ENCODE measurements at places on chromosomes 2 and 18.

DNA sequence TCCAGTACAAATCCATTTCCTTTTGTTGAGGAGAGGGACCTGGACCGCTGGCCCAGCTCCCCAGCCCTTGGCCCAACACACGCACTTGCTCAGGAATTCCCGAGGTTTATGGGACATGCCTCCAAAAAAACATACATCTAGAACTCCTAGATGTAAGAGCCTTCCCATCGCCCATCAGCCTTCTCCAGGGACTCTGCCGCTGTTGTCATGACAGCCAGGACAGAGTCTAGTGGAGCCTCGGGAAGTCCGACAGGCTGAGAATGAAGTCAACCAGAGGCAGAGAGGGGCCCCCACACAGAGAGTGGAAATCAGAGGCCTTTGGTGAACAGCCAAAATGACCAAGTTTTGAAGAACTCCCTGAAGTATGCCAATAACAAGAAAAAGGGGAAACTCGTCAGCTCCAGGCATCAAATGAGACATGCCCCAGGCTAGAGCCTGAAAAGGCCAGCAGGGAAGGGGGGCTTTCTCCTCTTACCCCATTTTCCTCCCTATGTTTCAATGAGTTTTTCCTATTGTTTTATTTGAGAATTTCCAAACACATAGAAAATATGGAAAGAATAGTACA lies 43.2 kb upstream of the CAB39 start:
- DNase-seq: no peak

- no peak for DNase-seq
These were observed 132.7 kb downstream of the ALPK2 start for GRCh38 chr18:58496231-58496630.

- no peak for DNase-seq
These were observed 424.1 kb downstream of the ERBB4 start for GRCh38 chr2:212114489-212114888.

GRCh38 chr18:48352051-48352755 lies 57.0 kb downstream of the ZBTB7C start:
- DNase-seq: no peak

- no peak for DNase-seq
These were observed 208.0 kb downstream of the LOXHD1 start for GRCh38 chr18:46449033-46449432.

DNA sequence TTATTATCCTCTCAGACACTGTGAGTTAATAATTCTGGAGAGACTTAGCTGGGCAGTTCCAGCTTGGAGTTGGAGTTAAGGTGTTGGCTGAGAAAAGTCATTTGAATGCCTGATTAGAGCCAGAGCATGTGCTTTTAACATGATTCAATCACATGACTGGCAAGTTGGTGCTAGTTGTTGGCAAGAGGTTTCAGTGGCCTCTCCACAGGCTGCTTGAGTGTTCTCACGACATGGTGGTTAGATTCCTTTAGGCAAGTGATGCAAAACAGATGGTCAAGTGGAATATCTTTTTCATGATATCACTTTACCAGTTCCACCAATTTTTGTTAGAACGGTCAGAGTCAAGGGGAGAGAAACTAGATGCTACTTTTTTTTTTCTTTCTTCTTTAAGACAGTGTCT lies 262.7 kb upstream of the FN1 start:
- DNase-seq: no peak

- no peak for DNase-seq
These were observed 582.6 kb downstream of the NRXN1 start for GRCh38 chr2:50449306-50449705.

DNA sequence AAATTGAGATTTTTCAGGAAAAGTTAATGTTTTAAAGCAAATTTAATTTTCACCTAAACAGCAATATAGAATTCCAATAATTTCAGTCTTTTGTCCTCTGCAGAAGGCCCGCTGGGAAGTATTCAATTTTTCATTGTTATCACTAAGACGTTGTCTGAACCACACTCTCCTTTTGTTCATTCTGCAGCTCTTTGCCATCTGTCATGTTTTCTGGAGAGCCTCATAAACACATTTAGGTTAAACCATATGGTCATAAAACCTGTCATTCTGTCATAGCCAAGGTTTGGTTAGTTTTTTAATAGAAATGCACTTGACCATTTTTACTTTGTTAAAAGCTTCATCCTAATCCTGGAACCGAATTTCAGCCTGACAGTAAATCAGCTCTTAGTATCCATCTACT lies 54.0 kb upstream of the PGAP1 start:
- DNase-seq: no peak

DNA sequence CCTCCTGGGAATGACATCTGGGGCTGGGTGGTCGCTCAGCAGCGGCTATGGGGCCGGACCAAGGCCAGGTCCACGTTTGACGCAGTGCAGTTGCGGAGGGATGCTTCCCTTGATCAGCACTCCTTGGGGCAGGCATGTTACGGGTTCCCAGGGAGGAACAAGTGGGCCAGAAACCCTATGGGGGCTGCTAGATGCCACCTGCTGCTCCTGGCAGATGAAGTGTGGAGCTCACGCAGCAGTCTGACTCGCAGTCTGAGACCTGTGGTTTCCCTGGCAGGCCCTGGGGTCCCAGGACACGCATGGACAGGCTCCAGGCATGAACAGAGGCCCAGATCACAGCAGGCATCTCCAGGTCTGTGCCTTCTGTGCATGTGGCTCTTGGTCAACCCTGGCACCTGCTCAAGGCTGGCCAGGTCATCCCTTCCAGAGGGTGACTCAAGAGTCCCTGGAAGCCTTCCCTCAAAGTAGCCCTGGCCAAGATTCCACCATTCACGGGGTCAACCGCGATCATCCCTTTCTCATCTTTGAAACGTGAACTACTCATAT lies 20.0 kb downstream of the KCNF1 start:
- DNase-seq: no peak

DNA sequence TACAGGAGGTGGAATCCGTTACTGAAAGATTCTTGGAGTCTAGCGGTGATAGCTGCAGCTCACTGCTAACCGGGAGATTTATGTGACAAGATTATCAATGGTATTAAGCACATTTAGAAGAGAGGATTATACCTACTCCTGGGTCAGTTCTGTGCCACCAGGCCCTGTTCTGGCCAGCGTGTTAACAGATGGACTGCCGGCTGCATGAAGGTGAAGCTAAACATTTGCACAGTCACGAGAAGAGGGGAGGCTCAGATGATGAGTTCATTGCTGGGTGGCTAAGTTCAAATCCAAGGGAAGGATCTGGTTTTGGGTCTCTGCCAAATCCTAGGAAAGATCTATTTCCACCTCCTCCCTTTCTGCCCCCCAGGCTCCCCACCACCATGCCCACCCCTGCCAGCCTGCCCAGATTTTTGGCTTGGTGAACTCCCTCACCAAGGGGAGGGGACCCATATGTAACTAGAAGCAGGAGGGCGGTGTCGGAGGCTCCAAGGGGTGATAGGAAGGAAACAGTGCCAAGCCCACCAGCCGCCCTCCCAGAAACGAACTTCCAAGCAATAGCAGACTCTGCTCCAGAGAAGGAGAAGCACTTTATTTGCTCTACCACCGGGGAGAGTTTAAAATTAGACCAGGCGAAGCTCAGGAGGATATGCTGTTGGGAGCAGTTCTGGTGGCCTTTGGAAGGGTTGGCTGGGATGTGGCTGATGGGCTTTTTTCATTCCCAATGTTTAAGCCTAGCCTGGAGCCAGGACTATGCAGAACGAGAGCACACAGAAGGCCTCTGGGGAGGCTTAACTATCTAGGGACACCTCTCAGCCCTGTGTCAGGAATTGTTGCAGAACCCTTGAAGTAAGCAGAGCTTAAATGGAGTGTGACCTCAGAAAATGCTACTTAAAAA lies 200.5 kb downstream of the KLHL29 start:
- no peak for DNase-seq

- no peak for DNase-seq
These were observed 558.3 kb upstream of the KLHL29 start for GRCh38 chr2:22826703-22827102.

DNA sequence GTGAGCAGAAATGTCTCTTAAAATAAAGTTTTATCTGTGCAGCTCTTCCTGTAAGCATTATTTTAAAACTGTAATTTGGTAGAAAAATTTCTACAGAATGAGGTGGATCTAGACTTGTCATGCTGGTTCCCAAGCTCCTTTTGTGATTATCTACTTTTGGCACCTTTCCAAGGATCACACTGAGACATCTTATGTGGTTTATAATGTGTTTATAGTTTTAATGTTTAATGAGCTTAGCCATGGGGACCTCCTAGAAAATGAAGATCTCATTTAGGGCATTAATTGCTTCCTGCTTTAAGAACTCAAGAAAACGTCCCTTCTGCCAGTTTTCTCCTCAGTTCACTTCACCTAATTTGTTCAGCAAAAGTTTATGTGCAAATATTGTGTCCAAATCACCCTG lies 468.4 kb downstream of the SUCLG1 start:
- DNase-seq: no peak

GRCh38 chr2:66443979-66444861 lies 9.3 kb downstream of the MEIS1 start:
- DNase-seq: no peak

DNA sequence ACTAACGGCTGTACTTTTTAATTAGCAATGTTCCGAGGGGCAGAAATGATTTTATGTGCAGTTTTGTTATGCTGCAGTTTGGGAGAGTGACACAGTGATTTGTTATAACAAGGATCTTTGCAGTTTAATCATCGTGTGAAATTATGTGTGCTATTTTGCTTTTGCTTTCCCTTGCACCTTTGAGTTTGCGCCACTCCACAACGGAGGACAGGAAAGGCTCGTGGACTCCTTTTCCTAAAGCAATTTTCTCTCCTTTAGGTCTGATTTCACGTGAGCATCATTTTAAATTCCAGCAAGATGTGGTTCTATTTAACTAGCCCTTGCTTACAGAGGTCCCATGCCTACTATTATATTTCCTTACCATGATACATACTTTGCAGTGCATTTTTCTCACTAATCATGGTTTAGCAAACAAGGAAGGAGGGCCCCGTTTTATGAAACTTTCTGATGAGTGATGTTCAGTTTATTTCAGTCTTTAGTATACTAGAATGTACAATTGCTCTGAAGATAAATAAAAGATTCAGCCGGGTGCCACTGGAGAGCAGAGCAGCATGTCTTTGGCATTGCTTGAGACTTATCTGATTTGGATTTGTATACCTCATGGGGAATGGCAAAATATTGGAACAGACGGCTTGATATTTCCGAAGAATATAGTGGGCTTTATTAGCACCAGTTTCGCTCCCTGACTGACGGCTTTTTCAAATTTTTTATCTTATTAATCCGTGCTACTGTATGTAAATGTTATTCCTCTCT lies 528.2 kb upstream of the FANCL start:
- no peak for DNase-seq

- peak; percentile 18 for DNase-seq
These were observed 66.2 kb downstream of the STAT1 start for GRCh38 chr2:190947711-190948251.

DNA sequence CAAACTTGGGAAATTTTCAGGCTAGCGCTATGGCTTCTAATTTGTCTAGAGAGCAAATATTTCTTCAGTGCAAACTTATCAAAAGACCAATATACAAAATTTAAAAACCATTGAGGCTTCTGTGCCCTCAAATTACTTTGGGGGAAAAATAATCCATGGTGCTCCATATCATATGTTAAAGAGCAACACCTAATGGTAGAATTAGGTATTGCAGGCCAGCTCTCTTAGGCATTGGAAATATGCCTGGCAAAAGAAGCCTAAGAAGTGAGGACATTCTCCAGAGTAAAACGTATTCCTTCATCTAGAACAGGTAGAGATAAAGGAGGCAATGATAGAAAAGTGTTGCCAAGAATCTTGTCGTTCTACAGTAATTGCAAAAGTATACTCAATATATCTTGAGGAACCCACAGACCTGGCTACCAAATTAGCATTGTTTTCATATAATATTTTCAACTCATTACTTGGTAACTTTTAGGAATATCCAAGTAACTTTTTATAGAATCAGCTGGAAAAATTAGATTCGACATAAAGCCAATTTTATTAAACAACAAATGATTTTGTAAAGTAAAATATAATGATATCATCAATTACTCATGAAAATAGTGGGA lies 401.1 kb downstream of the BCL11A start:
- no peak for DNase-seq

DNA sequence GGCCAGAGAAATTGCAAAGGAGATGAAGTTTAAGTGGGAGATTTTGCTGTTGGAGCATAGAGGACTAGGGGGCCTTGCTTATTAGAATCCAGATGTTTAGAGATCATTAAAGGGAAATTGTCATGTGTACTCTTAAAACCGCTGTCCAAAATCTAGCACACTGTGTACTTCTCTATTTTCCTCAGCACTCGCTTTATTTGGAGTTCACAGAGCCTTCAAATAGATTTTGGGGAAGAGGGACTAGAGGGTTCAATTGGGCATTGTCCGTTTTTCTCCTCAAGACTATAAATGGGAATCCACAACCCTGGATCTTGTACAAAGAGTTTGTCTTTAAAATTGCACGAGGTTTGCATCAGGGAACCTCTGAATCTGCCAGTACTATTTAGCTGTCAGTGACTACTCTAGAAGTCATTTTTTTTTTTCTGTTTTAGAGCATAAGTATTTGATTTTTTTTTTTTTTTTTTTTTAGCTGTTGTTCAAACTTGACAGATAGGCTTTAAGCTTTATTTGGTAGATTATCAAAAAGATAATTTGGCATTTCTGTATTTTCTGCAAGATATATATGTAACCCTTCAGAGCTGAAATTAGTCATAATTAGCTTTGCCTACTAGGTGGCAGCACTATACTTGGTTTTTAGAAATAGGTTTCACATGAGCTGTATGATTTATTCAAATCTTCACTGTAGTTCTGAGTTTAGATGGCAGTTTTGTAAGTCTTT lies 14.2 kb downstream of the PMS1 start:
- no peak for DNase-seq

DNA sequence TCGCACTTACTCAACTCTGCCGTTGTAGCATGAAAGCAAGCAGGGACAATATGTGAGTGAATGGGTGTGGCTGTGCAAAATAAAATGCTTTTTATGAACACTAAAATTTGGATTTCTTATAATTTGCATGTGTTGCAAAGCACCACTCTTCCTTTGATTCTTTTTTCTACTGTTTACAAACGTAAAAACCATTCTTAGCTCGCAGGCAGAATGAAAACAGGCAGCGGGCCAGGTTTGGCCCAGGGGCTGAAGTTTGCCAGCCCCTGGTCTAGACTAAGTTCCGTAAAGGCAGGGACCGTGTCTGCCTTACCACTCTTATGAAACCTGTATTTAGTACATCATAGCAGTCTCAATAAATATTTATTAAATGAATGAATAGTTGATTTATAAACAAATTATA lies 83.7 kb upstream of the SPATS2L start:
- DNase-seq: no peak

DNA sequence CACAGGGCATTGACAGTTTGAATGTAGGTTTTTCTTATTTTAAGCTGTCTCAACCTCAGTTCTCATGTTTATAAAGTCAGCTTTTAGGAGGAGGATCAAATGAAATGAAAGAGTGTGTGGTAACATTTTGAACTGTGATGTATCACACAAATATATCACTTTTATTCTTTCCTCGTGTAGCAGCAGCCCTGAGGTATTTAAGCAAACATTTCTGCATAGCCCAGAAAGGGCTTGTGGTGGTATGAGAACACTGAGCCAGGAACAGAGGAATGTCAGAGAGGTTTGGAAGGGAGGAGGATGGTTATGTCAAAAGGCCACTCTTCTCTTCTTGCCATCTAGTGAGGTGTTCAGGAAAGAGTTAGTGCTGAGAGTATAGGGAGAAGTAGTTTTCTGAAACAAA lies 150.2 kb downstream of the PARD3B start:
- no peak for DNase-seq

GRCh38 chr2:159788253-159788652 lies 9.8 kb downstream of the CD302 start:
- no peak for DNase-seq
